ENCODE measurements at places on chromosomes 16 and 17.

GRCh38 chr16:56513972-56514371, 5.9 kb downstream of the BBS2 start:
- DNase-seq, result peak; percentile 83

DNA sequence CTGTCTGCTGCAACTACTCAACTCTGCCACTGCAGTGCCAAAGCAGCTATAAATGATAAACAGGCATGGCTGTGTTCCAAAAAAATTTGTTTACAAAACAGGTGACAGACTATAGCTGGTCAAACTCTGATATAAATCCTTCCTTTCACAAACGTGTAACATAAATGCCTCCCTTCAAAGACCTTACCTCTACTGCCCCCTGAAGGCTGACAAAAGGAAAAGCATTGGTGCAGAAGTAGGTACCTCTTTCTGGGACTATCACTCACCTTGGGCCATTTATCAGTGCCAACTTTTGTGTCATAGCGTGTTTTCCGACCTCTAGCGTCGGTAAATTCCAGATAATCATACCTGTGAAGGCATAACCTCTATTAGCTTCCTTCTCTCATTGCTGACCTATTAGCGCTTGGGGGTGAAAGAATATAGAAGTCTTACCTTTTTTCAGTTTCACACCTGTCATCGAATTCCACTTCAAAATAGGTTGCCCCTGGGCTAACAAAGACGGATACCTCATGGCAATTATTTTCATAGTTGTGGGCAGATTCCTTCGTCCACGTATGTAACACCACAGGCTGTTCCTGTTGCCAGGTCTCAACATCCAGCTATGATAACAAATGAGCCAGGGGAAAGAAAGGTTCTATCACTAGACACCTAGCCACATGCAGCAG, 67.9 kb downstream of the ZZEF1 start:
- DNase-seq, result peak; percentile 66

DNA sequence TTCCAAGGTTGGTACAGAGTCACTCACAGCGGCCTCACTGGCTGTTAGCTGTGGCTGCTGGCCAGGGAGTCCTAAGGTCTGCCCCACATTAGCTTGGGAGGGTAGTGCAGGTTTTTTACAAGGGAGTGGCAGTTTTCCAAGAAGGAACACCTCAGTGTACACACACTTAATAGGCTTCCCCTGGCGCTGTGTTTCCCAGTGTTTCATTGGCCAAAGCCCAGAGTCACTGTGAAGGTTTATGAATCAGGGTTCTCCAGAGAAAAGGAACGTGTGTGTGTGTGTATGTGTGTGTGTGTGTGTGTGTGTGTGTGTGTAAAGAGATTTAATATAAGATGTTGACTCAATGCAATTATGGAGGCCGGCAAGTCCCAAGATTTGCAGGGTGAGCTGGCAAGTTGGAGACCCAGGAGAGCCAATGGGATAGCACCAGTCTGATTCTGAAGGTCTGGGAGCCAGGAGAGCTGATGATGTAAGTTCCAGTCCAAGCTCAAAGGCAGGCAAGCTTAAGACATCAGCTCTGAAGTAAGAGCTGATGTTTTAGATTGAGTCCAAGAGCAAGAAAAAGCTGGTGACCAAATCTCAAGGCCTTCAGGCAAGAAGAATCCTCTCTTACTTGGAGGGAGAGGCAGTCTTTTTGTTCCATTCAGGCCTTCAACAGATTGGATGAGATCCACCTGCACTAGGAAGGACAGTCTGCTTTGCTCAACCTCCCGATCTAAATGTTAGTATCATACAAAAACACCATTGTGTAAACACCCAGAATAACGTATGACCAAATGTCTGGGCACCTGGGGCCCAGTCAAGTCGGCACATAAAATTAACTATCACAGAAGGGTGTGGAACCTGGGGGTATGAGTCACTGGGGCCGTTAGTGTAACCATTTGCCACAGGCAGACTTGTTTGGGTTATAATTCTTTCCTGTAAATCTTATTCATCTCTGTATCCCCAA, 206.8 kb downstream of the PRKCA start:
- peak; percentile 3 for DNase-seq

DNA sequence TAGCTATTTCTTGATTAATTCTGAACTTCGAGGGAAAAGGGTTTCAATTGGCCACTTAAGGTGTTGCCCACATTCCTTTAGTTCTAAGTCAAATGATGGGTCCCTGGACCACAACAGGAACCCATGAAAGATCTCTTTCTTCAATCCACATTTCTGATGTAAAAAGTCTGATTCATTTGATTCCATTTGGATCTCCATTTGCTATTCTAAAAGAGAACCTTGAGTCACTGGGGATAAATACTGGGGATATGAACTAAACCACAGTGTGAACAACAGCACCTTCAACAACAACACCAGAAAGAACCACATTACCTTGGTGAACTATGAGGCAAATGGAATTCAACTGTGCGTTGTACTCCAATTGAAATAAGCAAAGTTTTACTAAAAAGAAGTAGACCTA, 108.9 kb upstream of the IRX5 start:
- no peak for DNase-seq

DNA sequence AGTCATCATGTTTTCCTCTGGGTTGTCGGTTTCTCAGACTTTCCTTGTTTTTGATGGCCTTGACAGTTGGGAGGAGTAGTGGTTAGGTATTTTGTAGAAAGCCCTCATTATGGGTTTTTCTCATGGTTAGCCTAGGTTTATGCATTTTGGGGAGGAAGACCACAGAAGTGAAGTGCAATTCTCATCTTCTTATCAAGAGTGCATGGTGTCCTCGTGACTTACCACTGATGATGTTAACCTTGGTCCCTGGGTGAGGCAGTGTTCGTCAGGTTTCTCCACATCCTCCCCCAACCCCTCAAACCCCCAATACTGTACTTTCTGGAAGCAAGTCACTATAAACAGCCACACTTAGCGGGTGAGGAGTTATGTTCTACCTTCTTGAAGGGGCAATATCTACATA, 42.3 kb downstream of the BPTF start:
- no peak for DNase-seq

DNA sequence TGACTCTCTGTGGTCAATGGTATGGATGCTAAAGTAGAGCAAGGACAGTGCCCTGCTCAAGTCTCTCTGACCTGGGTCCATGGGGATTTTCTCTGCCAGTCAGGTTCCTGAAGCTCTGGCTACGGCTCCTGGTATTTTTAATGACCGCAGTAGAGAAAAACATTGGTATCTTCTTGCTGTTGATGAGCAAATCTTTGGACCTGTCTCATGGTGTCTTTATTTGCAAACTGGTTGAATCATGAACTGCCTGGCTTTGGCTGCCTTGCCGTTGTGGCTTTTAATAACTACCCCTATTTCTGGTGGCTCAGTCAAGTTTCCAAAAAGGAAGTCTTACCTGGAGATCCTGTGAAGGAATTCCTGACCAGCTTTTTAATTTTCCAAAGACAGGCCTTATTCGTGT, 8.7 kb downstream of the FAM234A start:
- no peak for DNase-seq

- DNase-seq, result no peak
Observed at GRCh38 chr17:44767493-44767892, 8.7 kb downstream of the ADAM11 start.

DNA sequence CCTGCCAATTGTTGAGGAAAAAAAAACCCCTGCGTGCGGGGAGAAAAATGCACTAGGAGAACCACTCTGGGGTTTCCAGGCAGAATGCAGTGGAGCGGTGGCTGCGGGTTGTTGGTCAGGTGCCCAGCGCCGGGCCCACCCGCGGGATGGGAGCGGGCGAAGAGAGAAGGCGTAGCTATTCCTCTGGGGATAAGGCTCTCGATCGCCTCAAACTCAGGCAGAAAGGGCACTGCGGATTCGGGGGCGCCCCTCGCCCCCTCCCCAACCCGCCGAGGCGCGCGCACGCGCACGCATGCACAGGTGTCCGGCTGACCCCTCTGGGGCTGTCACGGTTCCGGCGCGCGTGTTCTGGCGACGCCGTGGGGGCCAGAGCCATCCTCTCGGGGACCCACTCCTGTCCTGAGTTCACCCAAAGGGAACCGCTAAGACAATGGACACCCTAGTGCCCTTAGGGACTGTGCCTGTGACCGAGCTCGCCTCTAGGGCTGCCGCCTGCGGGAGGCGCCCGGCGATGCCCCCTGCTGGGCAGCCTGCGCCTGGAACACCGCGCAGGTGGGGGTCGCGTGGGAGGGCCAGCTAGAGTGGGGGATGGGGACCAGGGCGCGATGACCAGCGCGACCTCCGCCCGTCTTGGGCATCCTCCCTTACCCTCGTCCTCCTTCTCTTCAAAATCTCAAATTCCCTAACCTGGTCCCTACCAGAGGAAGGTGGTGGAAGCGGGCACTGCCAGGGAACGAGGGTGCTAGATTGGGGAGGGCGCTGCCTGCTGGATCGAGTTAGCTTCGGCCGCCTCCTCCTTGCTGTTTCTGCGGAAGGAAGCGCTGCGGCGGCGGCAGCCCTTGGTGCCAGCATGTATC, 14.4 kb upstream of the CBX8 start:
- DNase-seq, result peak; percentile 54

- DNase-seq, result peak; percentile 39
Observed at GRCh38 chr16:17476414-17477259, 5.9 kb upstream of the XYLT1 start.

DNA sequence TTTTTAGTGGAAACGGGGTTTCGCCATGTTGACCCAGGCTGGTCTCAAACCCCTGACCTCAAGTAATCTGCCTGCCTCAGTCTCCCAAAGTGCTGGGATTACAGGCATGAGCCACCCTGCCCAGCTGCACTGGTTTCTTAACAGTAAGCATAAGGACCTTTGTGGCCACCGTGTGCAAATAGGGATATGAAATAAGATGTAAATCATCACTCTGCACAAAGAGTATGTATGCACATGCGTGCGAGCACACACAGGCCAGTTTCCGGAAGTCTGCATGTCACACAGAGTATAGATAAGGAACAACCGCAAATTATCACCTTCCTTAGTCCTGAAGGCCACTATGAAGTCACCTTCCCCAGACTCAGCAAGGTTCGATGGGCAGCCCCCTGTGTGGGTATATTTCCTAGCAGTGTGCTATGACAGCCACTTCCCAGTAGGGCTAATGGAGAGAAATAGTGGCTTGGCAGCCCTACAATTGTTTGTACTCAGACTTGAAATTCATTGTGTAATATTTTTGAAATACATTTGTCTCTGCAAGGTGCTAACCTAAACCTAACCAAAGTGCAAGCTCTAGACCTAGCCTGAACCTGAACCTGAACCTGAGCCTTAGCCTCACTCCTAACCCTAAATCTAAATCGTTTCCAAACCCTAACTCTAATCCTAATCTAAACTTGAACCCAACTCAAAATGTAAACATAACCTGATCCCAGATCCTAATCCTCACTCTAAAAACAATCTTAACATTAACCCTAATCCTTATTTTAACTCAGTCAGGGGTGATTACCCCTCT, 48.4 kb upstream of the SKAP1 start:
- DNase-seq, result peak; percentile 90

- peak; percentile 56 for DNase-seq
Observed at GRCh38 chr16:67767953-67768352, 38.4 kb downstream of the RANBP10 start.

GRCh38 chr16:67174706-67175231, 4.4 kb downstream of the NOL3 start:
- DNase-seq, result no peak

GRCh38 chr17:43342589-43342890, 56.3 kb upstream of the ARL4D start:
- peak; percentile 41 for DNase-seq

GRCh38 chr16:84821728-84822689, 2.2 kb downstream of the CRISPLD2 start:
- no peak for DNase-seq

- DNase-seq, result no peak
Observed at GRCh38 chr16:7867831-7868230, 535.2 kb downstream of the RBFOX1 start.

- no peak for DNase-seq
Observed at GRCh38 chr16:30429418-30429677, 482 bp downstream of the DCTPP1 start.

DNA sequence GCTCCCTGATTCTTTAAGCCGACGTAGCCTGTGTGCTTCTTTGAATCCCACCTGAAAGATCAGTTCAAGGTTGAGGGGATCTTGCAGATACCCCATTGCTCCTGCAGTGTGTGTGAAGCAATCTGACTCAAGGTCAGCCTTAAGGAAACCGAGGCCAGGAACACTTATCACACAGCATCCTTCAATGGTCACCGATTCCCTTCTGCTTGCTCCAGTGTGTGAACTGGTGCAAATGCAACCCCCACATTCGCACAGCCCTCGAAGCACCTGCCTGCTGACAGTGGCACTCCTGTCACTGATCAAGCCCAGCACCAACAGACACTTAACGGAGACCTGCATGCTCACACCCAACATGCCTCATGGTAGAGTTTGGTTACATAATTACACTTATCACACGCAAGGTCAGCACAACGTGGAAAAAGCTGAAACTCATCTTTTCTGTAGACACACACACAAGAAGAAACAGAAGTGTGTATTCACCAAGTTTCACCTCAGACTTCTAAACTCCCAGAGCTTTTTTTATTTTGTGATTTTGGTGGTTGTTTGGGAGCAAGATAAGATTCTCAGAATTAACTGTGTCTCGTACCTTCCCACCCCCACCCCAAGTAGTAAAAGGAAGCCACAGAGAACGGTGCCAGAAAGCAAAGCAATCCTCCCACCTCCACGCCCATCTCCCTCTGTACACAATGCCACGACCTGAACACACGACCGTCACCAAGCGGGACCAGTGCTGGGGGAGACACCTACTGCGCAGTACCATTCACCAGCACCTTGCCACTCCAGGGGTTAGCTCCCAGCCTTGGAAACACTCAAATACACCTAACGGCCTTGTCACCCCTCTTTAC, 37.2 kb downstream of the LITAFD start:
- peak; percentile 28 for DNase-seq

DNA sequence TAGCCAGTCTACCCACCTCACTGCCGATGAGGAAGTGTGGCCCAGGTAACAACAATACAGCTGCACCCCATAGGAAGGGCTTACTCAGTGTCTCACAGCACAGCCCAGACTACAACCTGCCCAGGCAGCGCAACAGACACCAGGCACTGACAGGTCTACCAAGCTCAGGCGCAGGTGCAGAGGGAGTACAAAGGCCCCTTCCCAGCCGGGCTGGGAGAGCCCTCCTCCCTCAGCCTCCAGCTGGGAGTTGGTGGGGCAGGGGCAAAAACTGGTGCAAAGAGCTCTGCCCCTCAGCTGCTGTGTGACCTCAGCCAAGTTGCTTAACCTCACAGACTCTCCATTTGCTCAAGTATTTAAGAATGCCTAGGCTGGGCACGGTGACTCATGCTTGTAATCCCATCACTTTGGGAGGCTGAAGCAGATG, 112.6 kb upstream of the LHX1 start:
- DNase-seq, result no peak

- no peak for DNase-seq
Observed at GRCh38 chr17:80694992-80695912, 150.6 kb downstream of the RPTOR start.

- no peak for DNase-seq
Observed at GRCh38 chr16:88516601-88517061, 53.6 kb upstream of the ZC3H18 start.

DNA sequence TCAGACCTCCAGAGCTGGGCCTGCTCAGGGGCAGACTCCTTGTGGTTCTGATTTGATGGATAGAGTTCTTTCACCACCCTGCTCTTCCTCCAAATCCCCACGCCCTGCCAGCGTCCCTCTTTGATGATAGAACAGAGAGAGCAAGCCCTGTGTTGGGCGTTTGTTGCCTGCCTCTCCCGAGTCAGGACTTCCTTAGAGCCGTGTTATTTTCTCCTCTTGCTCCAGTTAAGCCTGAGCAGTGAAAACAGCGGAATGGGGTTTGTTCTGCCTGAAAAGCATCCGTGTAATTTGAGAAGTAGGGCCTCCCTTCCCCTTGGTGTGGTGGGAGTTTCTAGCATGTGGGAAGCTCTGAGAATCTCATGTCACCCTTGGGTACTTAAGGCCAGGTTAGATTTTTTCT, 22.1 kb downstream of the TMEM94 start:
- DNase-seq, result no peak

GRCh38 chr17:80529904-80530292, 14.7 kb upstream of the RPTOR start:
- DNase-seq, result no peak
